Bronchial epithelial cell (primary cell): ENCODE measurements at places on chromosomes 2 and 18.

DNA sequence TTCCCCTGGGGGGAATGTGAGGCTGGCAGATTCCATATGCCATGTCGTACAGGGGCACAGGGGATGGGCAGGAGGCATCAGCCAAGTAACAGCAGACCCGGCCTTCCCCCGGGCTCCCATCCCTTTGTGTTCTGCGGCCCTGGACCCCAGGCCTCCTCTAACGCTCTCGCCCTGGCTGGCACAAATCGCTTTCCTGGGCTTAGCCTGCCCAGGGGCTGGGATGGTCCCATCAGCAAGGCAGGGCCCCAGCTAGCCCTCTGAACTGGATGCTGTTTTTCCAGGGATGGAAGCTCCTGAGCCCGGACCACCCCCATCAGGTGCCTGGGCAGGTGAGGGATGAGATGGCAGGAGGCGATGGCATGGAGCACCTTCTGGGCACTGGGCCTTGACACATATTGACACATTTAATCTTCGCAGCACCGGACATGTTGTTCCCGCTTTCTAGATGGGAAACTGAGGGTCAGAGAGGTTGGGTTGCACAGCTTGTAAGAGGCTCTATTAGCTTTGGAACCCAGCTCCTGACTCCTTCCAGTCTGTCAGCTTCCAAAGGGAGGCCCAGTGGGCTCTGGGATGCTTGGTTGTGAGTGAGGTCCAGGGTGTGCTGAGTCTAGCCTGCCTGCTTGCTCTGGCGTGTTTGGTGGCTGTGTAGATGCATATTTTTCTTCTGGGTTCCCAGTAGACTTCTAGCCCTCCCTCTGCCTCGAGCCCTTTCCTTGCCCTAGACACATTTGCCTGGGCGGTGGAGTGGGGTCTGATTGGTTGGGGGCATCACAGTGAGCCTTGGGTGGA lies 40.3 kb downstream of the GLI2 start:
- DNase-seq: no peak

GRCh38 chr2:209917154-209917771 lies 85.2 kb upstream of the RPE start:
- peak; percentile 22 for DNase-seq

DNA sequence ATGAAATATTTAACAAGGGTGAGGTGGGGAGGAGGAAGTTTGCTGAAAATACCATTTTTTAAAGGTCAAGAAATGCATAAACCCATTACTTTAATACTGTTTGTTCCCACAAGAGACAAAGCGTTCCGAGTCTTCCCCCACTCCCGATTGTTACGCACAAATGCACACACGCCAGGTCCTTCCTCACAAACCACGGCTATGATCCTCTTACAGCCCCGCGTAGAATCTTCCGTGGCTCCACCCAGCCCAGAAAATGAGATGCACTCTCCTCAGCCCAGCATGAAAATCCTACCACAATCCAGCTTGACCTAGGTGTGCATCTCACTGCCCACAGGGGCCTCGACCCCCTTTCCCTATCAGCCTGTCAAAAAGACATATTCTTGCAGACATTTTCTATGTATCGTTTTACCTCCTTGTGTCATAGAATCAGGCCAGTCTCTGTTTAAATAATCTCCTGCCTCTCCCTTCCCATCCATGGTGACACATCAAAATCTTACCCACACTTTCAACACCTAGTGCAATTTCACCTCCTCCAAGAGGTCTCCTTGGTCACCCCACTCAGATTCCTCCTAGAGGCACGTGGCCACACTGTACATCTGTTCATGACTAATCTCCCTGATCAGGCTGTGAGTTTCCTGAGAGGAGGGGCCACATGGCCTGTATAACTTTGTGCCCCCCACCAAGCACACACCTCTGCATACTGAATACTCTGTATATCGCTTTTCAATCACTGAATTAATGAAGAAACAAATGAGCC lies 491.0 kb upstream of the KLHL29 start:
- DNase-seq: no peak

GRCh38 chr18:354003-354402 lies 86.2 kb upstream of the THOC1 start:
- peak; percentile 43 for DNase-seq
